ENCODE measurements at places on chromosomes 2 and 18.

DNA sequence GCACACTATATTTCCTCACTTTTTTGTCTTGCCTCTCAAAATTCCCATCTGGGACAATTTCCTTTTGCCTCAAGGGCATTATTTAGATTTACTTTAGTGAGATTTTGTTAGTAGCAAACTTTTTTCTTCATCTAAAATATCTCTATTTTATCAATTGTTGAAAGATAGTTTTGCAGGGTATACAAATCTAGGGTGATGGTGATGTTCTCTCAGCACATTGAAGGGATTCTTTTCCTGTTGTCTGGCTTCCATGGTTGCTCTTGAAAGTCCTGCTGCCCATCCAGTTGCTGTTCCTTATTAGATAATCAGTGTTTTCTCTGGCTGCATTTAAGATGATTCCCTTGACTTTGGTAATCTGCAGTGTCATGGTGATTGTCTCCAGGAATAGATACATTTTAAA, 48.1 kb downstream of the NPAS2 start:
- DNase-seq = no peak

GRCh38 chr2:137838255-137839092, 125.8 kb upstream of the HNMT start:
- peak; percentile 40 for DNase-seq

DNA sequence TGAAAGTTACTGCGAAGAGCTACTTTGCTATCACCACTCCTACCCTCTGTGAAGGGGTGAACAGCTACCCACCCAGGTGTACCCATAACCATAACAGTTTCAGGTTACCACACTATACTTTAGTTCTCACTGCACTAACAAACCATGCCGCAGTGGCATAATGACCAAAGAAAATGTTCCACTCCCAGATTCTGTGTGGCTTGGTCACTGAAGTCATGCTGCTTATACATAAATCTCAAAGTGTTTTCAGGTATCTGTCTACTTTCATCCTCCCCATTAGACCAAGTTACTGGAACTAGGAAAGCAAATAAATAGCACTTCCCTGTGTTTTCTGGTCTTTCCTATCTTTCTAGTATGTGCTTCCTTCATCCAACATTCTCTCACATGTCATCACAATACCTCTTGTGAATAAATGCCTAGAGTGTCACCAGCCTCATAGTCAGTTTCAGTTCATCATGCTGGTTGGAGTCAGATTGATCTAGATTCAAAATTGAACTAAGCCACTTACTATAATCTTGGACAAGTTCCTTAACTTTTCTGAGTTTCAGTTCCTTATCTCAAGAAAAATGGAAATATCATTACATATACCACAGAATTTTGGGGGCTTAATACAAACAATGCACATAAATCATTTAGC, 293.6 kb downstream of the FSIP2 start:
- DNase-seq = no peak

- no peak for DNase-seq
Observed at GRCh38 chr18:23833714-23834113, 144.5 kb downstream of the LAMA3 start.

DNA sequence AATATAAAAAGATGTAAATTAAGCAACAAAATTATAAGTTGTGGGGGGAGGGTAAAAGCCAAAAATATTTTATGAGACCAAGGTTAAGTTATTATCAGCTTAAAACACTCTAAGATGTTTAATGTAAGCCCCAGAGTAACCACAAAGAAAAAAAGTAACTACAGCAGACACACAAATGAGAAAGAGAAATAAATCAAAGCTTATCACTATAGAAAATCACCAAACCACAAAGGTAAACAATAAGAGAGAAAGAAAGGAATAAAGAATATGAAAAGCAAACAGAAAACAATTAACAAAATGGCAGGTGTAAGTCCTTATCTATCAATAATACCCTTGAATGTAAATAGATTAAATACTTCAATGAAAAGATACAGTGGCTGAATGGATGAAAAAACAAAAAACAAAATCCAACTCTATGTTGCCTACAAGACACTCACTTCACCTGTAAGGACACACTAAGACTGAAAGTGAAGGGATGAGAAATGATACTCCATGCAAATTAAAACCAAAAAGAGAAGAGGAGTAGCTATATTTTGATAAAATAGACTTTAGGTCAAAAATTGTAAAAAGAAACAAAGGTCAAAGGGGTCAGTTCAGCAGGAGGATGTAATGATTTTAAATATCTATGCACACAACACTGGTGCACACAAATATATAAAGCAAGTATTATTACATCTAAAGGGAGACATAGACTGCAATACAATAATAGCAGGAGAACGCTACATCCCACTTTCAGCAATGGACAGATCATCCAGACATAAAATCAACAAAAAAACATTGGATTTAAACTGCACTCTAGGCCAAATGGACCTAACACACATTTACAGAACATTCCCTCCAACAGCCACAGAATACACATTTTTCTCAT, 80.7 kb downstream of the PTPN2 start:
- no peak for DNase-seq

DNA sequence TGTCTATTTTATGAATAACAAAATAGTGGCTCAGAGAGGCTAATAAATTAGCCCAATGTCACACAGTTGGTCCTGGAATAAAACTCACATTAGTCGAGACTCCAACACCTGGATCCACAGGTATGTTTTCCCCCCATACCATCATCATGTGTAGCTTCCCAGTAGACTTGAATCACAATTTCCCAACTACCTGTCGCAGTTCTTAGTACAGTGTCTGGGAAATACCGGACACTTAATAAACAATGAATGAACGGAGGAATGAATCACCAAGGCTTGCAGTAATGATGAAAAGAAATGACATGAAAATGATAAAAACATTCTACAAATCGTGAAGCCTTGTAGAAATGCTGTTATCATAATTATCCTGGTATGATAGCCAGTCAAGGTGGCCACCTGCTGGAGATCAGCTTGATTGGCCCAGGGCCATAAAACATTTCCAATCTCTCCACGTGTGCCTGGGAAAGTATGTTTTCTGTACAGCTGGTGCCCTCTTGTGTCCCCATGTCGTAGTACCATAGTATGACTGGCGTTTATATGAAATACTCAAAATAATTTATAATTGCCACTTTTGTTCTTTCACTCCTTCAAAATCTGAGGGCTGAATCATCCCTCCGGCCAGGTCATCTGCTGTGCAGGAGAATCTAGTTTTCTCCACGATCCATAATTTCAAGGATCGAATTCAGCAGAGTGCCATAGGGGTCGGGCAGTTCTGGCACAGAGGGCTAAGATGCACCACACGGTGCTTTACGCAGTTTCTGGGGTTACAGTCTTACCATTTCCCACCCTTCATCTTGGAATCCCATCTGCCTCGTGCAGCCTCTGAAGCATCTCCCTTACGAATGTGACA, 95.4 kb downstream of the LAMA1 start:
- DNase-seq = peak; percentile 42

DNA sequence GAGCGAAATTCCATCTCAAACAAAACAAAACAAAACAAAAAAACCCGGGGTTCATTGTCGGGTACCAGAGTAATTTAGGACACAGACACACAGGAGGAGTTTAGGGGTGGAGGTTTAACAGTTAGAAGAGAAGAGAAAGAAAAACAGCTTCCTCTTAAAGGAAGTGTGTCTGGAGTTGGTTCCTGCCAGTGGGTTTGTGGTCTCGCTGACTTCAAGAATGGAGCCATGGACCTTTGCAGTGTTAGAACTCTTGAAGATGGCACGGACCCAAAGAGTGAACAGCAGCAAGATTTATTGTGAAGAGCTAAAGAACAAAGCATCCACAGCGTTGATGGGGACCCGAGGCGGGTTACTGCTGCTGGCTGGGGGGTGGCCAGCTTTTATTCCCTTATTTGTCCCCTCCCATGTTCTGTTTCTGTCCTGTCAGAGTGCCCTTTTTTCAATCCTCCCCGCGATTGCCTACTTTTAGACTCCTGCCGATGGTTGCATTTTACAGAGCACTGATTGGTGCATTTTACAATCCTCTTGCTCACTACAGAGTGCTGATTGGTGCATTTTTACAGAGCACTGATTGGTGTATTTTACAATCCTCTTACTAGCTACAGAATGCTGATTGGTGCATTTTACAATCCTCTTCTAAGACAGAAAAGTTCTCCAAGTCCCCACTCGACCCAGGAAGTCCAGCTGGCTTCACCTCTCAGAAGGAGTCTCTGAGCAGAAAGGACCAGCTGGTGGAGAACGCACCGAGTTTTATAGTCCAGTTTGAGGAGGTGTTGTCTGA, 28.7 kb upstream of the ATP8B1 start:
- DNase-seq = no peak

DNA sequence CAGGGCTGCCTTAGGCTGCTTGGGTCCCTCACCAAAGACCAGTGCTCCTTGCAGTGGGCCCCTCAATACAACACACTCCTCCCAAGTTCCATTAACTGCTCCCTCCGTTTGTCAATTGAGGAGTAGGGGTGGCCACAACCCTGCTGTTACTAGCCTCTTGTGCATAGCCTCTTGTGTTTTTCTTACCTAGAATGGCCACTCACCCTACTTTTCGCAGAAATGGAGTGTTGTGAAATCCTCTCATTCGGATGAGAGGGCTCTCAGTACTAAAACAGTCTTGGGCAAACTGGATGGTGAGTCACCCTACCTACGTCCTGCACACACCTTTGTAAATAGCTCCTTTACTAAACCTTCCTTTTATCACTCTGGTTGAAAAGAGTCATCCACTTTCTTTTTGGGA, 253.9 kb downstream of the OSR1 start:
- no peak for DNase-seq

- no peak for DNase-seq
Observed at GRCh38 chr2:3344897-3345296, 32.7 kb downstream of the EIPR1 start.

DNA sequence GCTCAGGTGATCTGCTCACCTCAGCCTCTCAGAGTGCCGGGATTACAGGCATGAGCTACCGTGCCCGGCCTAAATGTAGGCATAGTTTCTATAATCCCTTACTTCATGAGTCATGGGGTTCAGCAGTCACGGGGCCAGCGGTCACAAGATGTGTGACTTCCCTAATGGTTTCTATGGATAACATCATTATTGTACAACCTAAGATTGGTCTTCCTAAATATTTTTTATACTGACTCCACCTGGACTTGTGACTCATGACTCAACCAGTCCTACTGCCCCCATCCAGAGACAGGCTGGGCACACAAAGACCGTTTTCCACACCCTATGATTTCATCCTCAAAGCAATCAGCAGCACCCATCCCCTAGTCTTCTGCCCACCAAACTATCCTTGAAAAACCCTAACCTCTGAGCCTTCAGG, 15.9 kb downstream of the FAM210A start:
- no peak for DNase-seq

GRCh38 chr2:57180042-57180567, 866.5 kb upstream of the VRK2 start:
- no peak for DNase-seq

DNA sequence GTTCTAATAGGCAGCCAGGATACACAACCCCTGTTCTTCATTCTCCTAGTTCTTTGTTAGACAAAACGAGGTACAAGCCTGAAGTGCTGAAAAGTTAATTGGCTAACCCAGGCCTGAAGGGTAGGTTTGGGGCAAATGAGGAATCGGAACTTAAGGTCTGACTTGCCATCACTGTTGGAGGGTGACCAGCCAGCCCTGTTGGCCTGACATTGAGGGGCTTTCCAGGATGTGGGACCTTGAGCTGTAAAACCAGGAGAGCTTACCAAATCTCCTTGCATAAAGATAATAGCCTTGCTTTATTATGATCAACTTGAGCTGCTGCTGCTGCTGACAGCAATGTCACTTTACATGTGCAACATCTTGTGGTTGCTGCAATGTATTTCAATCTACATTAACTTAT, 256.0 kb downstream of the VAPA start:
- DNase-seq = no peak

- DNase-seq = no peak
Observed at GRCh38 chr2:190947711-190948251, 66.2 kb downstream of the STAT1 start.

DNA sequence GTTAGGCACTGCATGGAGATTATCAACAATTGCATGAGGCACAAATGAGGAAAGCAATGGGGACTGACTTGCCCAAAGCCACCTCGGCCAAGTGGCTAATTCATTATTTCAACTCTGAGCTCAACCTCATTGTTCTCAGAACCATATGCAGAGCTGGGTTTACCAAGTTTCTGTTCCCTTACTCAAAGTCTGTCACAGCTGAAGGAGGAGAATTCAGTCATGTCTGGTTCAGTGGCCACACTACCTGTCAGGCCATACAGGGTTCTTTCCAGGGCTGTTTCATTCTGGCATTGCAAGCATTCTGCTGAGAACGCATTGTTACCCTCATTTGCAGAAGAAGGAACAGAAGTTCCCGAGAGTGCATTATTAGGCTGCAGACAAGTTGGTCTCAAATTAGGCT, 181.7 kb downstream of the MYT1L start:
- no peak for DNase-seq

- DNase-seq = no peak
Observed at GRCh38 chr2:65411056-65411795, 21.2 kb downstream of the SPRED2 start.

DNA sequence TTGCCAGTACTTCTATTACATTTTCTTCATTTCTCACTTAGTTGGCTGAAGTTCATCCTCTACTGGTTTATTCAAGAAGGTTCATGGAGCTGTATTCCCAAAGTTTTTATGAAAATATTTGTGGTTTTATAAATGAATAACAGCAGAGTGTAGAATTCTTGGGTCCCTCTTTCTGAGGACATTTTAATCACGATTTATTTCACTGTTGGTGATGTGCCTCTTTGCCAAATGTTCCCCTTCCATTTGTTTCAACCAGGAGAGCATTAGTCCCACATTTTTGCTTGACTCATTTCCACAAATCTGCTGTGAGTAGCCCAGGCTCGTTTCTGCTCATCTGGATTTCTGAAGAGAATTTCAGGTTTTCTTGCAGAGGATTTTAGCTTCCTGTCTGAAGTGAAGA, 20.8 kb downstream of the COPS7B start:
- no peak for DNase-seq

DNA sequence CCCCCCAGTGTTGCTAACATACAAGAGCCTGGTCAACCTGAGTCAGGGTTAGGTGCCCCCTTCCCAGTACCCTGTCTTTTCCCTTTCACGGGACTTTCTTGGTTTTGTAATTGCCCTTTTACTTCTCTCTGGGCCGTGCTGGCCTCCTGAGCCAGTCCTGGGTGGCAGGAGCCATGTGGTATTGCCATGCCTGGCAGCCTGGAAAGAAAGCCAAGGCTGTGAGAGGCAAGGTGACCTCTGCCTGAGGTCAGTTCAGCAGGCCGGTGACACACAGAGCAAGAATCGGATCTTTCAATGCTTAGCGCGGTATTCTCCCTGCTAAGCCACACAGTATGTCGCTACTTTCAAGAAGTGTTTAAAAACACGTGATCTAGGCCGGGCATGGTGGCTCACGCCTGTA, 52.3 kb downstream of the C18orf63 start:
- DNase-seq = no peak

DNA sequence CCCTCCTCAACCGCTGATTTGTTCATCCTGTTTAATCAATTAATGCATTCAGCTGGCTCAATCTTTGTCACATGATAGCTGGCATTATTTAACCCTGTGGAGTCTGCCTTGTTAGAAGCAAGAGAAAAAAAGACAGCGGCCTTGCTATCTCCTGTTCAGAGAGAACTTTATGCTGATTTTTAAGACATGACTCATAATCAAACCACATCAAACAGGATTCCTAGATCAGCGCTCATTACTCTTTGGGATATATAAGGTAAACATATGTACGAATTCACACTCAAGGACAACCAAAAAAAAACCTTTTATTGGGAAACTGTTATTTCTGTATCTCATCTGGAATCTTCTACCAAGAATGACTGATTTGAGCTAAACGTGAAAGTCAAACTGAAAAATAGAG, 195.1 kb downstream of the C1D start:
- DNase-seq = no peak

- DNase-seq = no peak
Observed at GRCh38 chr2:150357770-150358467, 129.5 kb downstream of the RND3 start.

GRCh38 chr2:139478165-139478914, 698.1 kb upstream of the NXPH2 start:
- DNase-seq = no peak
